ENCODE measurements at places on chromosomes 2 and 18.

GRCh38 chr18:12312976-12313375, 4.9 kb downstream of the TUBB6 start:
- no peak for DNase-seq

- no peak for DNase-seq
Observed at GRCh38 chr2:84388133-84388532, 70.9 kb downstream of the SUCLG1 start.

GRCh38 chr2:132503701-132504100, 87.1 kb downstream of the GPR39 start:
- no peak for DNase-seq

DNA sequence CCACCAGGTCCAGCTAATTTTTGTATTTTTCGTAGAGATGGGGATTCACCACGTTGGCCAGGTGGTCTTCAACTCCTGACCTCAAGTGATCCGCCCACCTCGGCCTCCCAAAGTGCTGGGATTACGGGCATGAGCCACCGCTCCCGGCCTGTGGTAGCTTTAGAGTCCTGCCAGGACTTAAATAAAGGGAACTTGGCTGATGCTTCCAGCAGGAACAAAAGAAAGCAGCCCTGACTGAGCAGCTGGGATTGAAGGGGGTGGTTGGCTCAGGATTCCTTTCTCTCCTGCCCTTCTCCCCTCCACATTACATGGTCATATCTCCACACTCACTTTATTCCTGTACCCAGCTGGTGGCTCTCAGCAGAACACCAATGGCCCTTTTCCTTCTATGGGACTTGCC, 20.0 kb downstream of the EFHD1 start:
- DNase-seq, result no peak

DNA sequence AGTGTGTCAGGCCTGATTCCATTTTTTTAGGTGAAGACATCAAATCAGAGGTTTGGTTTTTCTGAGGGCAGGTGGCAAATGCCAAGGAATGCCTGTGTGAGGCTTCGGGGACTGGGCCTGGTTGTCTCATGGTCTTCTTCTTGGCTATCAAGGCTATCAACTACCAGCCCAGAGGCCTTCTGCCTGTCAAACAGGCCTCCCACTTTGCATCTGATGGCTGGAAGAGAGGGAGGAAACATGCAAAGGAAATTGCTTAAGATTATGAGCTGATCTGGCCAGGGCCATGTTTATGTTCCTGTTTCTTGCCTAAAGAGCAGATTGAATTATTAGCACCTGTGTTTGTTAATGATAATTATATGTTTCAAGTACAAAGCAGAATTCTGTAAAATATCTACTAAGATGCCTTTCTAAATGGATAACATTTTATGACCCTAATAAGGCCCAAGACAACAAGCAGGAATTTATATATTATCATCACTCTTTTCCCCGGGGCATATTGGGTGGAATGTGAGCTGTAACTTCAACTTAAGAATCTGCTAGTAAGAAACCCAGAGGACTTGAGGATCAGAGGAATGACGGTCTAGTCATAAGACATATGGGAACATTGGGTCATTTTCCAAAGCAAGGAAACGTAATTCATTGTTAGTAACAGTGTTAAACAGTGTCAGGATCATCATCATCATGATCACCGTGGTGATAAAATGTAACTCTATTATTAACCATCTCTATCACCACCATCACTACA, 123.2 kb downstream of the LYPD6B start:
- no peak for DNase-seq

GRCh38 chr2:217900010-217900779, 102.6 kb downstream of the TNS1 start:
- no peak for DNase-seq

DNA sequence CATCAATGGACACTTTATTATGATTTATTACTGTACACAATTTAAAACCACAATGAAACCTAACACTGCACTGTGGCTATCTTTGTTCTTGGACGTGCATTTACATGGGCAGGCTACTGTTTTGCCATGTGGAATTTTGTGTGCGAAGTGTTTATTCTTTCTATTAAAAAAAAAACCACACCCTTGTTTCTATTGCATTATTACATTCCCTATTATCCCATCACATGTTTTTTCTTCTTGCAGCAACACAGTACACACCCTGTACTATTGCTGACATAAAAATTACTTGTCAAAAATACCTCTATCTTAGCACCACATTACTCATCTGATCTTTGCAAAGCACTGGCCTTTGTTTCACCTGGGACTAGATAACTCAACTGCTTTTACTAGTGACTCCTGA, 1.5 kb downstream of the RNF152 start:
- no peak for DNase-seq

DNA sequence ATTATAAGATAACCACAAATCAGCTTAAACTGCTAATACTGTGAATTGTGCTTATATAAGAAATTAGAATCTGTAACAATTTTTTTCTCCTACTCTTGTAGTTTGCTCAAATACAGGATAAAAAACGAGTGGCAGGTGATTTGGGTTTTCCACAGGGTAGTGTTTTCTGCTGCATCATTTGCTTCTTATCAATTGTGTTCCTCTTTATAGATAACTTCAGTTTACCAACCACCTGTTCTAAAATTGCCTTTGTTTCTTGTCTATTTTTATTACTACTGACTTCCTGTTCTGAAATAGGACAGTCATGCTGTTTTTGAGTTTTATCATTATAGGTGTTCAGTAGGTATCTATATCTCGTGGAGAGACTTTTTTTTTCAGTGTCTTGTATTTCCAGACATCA, 56.9 kb downstream of the MFSD6 start:
- DNase-seq, result no peak

DNA sequence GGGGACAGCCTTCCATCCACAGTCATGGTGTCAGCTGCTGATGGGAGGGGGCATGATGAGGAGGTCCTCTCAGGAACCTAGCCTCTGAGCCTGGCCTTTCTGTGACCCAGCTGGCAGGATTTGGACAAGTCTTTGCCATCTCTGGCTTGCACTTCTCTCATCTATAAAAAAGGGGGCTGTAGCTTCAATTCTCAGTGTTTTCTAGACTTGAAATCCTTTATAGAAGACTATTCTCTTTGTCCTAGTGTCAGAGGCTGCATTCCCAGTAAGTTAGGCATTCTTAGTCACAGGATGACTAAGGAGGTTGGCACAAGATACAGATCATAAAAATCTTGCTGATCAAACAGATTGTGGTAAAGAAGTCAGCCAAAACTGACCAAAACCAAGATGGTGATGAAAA, 958.5 kb downstream of the CNTNAP5 start:
- no peak for DNase-seq

Measured in nucleus accumbens (tissue), 56 donors.